Skin of body (tissue), 3 donors: ENCODE measurements at places on chromosomes 4 and X.

- no peak for DNase-seq
Observed at GRCh38 chr4:84967243-84967690, 777 bp upstream of the WDFY3 start.

GRCh38 chr4:78780093-78780492 lies 3.9 kb downstream of the BMP2K start:
- no peak for DNase-seq

GRCh38 chr4:22170353-22170752 lies 221.8 kb upstream of the KCNIP4 start:
- DNase-seq = no peak

- DNase-seq = no peak
Observed at GRCh38 chr4:88191404-88191803, 33.0 kb upstream of the ABCG2 start.

GRCh38 chr4:127759228-127759820 lies 22.8 kb upstream of the HSPA4L start:
- no peak for DNase-seq

- DNase-seq = no peak
Observed at GRCh38 chrX:67734111-67734753, 190.4 kb downstream of the AR start.

DNA sequence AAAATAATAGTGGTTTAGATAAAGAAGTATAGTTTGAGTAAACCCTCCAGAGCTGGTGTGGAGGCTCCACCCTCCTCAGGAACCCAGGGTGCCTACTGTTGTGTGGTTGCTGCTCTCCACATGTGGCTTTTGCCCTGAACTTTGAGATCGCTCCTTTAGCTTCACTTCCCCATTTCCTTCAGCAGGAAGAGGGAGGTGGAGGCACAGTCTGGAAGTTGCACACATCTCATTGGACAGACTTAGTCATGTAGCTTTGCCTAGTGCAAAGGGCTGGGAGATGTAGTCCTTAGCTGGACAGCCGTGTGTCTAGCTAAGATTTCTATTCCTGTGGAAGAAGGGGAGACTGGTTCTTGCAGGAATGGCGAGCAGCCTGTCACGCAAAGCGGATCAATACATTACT lies 37.9 kb downstream of the RGS12 start:
- no peak for DNase-seq

GRCh38 chr4:113610537-113610936 lies 151.0 kb downstream of the CAMK2D start:
- no peak for DNase-seq

- no peak for DNase-seq
Observed at GRCh38 chrX:1466971-1467561, 14.4 kb upstream of the ASMTL start.
